Ovary (tissue), 10 donors: ENCODE measurements at places on chromosomes 3 and 15. TPM values are rescaled to one million over a fixed set of nuclear protein-coding genes. Genes with fewer than 3 reads are reported as not detected.
A peak's percentile ranks its signal among the peaks of the same experiment; 100 is the strongest.

TFRC gene
- total RNA-seq, result 102 TPM

GRCh38 chr3:31573036-31573779 is 40.5 kb downstream of the STT3B start:
- no peak for DNase-seq

SEMA3G gene
- total RNA-seq, result 5.0 TPM

DNA sequence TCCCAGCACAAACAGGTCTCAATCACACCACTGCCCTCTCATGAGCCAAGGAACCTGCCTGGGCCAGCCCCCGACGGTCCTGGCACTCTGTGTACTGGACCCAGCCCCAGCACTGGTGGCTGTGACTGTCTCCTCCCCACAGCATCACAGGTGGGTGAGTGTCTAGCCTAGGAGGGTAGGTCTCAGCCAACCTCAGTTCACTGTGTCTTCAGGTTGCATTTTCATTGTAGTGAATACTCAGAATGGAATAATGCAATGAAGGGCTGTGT is 163.4 kb upstream of the NSMCE3 start:
- no peak for DNase-seq

ANKRD34C gene
- not detected for total RNA-seq

DNA sequence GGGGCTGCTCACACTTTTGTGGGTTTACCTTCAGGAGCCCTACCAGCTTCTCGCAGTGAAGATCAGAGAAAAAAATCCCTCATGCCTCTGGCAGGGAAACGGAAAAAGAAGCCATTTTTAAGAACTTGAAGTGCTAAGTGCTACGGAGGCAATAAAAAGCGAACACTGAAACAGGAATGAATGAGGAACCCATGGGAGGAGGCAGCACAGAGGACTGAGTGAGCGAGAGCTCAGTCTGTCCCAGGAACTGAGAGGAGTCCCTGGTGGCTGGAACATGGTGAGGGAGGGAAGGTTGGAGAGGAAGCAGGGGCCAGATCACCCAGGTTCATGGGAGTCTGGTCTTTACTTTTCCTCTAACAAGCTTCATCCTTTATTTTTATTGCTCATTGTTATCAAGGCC is 228.1 kb upstream of the PROK2 start:
- no peak for DNase-seq

GRCh38 chr3:135981701-135982403 is 16.3 kb downstream of the PPP2R3A start:
- no peak for DNase-seq

NEK10 gene
- total RNA-seq, result 1.6 TPM

COL6A5 gene
- 0.07 TPM for total RNA-seq

GRCh38 chr15:74217907-74218885 is 15.6 kb upstream of the STRA6 start:
- no peak for DNase-seq

- no peak for DNase-seq
Measured at GRCh38 chr15:68641376-68641775, 62.6 kb downstream of the CORO2B start.

TCTA gene
- 30.6 TPM for total RNA-seq

DNA sequence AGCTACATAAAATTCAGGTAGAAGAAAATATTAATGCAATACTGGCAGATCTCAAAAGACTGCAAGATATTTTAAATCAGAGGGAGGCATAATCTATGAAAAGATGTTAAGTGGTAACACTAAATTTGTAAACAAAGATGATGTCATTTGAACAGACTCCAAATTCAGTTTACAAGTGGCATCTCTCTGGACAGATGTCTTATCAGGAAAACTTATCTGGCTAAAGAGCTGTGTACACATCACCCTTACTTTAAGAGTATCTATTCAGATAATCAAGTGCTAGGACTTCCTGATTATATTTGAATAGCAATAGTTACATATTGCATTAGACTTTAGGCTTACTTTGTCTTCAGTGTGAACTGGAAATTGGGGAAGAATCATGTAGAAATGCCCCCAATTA is 231.5 kb downstream of the WDR72 start:
- no peak for DNase-seq

DNA sequence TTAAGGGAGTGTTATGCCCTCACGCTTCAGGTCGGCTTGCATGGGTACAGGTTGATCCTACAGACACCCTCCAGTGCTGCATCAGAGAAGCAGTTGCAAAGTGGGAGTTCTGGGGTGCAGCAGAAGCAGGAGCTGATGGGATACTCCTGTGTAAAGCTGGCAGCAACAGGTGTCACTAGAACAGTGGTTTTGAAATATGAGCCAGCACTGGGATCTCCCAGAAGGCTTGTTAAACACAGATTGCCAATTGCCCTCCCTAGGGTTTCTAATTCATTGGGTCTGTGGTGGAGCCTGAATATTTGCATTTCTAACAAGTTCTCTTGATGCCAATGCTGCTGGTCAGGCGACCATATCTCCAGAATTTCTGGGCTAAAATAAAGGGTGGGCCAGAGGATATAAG is 350.4 kb downstream of the CLSTN2 start:
- DNase-seq, result no peak

- DNase-seq, result no peak
Measured at GRCh38 chr3:36826240-36826639, 61.9 kb upstream of the DCLK3 start.

FHIT gene
- total RNA-seq, result 9.5 TPM

GRCh38 chr3:13207578-13207922 is 134.3 kb upstream of the IQSEC1 start:
- DNase-seq, result no peak

DNA sequence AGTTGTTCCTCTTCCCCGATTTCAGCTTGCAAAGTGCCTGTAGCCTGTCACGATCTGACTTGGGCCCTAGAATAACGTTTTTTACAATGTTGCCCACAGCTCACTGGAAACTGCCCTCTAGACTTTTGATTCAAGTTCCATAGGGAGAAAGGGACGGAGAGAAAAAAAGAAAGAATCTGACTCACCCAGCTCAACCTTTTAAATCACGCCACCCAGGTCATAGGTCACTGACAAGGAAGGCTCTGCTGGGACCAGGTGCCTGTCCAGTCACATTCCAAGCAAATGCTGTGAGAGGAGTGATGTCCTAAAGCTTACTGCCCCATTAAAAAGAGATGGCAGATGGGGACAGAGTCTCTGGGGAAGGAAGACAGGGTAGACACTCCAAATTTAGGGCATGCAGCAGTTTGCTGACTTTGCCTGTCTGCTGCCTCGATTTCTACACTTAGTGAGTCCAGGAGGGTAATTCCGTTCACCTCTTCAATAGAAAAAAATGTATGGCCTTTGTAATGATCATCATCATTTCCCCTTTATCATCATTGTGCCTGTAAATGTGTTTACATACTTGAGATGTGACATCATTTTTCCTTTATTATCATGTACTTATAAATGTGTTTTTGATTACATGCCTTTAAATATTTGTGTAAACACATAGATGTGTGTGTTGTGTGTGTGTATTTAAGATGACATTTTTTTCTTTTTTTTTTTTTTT is 8.4 kb upstream of the MYO1E start:
- DNase-seq, result no peak

DNA sequence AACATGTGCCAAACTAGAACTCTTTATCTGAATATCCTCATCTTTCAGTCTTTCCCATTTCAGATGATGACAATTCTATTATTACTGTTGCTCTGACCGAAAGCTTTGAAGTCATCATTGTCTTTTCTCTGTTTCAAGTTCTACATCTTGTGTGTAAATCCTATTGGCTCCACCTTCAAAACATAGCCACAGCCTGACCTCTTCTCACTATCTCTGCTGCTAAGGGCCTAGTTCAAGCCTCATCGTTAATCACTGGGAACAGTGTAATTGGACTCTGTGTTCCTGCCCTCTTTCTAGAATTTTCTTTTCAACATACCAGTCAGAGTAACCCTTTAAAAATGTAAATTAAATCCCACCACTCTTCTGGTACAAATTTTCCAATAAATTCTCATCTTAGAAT is 105.1 kb downstream of the OXSM start:
- no peak for DNase-seq

SAMMSON gene
- not detected for total RNA-seq

- no peak for DNase-seq
Measured at GRCh38 chr3:46429250-46429649, 22.2 kb downstream of the CCRL2 start.

- DNase-seq, result no peak
Measured at GRCh38 chr3:8596321-8597218, 48.0 kb downstream of the SSUH2 start.

MEX3B gene
- total RNA-seq, result 8.1 TPM

GOLGA6L4 gene
- total RNA-seq, result 3.6 TPM

DNA sequence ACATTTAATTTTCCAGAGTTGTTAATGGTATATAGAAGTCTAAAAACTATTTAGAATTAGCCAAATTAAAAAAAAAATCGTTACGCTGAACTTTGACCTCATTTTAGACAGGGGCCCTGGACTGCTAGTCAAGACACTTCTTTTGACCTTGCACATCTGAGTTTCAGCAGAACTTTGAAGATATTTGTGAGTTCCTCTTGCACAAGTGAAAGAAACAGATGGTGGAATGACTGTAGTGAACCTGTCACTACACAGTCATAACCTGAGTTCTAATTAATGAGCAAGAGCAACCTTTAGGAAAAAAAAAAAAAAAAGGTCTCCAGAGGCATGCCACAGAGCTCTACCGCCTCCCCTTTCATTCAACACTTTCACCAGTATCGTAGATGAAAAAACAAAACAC is 5.3 kb downstream of the MYO5C start:
- no peak for DNase-seq

SLITRK3 gene
- total RNA-seq, result 0.36 TPM

DNA sequence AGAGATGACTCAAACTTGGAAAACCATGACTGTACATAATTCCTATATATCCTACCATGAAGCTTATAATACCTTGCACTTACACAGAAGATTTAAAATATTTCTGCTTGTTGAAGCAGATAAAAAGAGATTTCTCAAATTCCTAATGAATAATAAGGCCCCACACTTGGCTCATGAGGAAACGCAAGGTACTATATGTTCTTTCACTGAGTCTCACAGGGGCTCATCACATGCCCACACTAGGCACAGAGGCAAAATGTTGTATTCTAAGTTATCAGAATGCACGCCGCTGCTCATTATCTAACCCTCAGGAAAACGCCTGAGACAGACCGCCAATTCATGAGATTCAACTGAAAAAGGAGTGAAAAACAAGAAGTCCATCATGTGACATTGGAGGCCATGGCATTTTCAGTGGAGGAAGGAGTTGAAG is 5.6 kb downstream of the MYO1E start:
- DNase-seq, result no peak

FBLN2 gene
- 6.1 TPM for total RNA-seq

DGKG gene
- 1.4 TPM for total RNA-seq

DNA sequence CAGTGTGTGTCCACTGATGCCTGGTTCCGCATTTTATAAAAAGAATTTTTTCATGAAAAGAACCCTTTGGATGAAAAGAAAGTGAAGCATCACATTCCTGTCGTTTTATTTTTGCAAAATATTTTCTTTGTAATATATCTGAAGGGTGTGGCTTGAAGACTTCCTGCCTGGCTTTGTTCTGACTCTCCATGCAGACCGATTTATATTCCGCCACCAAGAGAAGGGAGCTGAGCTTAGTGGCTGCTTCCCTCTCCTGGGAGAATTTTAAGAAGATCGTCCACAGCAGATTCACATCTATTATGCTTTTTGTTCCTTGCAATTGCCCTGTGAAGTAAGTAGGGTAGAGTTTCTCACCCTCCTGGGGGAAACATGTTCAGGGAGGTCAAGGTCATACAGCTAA is 45.2 kb upstream of the UMPS start:
- DNase-seq, result no peak

DNA sequence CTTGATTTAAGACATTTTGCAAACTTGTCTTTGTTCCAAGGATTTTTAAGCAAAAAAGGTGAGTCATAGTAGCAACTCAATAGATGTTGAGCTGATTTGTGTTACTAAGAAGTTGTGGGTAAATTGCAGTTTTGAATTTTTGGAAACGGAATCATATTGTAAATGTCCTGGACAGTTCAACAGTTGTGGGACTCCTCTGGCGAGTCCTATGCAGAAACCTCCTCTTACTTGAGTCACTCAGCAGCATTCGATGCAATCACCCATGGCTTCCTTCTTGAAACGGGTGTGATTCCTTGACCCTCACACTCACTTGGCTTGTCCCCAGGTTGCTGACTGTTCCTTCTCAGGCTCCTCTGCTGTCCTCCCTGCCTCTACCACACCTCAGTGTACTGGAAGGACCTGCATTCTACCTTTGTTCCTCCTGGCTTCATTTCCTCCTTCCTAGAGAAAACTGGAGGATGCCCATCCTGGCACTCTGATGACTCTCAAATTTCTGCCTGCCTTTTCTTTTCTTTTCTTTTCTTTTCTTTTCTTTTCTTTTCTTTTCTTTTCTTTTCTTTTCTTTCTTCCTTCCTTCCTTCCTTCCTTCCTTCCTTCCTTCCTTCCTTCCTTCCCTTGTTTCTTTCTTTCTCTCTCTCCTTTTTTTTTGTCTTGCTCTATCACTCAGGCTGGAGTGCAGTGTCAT is 52.8 kb upstream of the DGKG start:
- DNase-seq, result peak; percentile 52

CACNA2D3 gene
- 3.1 TPM for total RNA-seq

ISL2 gene
- not detected for total RNA-seq

DNA sequence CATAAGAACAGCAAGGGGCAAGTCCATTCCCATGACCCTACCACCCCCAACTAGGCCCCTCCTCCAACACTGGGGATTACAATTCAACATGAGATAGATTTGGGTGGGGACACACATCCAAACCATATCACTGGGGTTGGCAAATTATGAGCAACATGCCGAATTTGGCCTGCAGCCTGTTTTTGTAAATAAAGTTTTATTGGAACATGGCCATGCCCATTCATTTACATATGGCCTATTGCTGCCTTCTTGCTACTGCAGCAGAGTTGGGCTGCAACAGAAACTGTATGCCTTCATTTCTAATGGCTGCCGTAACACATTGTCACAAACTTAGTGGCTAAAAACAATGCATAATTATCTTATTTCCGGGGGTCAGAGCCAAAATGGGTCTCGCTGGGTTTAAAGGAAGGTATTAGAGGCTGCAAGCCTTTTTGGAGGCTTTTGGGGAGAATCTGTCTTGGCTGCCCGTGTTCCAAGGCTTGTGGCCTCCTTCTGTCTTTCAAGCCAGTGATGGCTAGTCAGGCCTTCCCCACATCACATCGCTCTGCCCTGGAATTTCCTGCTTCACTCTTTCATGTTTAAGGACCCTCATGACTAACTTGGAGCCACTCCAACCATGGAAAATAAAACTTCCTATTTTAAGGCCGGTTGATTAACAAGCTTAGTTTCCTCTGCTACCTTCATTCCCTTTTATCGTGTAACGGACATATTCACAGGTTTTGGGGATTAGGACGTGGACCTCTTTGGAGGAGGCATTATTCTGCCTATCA is 428.5 kb upstream of the PROK2 start:
- DNase-seq, result no peak

DNA sequence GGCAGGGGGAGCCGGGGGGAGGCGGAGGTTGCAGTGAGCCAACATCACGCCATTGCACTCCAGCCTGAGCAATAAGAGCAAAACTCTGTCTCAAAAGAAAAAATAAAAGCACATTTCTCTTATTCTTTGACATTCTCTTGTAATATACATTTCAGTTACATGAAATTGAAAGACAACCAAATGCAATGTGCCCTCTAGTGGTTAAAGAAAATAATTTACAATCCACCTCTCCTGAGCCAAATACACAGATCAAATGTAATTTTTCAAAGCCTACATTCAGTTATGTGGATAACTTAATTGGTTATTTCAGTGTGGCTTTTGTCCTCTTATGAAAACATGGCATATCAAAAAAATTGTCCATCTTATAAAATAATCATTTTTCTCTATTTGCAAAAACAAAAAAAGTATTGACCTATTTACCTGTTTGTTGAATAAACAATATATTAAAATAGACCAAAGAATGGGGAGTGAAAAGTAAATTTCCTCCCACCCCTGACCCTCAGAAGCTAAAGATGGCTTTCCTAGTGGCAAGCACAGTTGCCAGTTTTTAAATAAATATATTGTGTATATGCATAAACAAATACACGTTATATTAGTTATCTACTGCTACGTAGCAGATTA is 14.2 kb upstream of the U2SURP start:
- DNase-seq, result no peak
